Panc1 (cell line): ENCODE measurements at places on chromosomes 11 and 22.
A peak's percentile ranks its signal among the peaks of the same experiment; 100 is the strongest.

DNA sequence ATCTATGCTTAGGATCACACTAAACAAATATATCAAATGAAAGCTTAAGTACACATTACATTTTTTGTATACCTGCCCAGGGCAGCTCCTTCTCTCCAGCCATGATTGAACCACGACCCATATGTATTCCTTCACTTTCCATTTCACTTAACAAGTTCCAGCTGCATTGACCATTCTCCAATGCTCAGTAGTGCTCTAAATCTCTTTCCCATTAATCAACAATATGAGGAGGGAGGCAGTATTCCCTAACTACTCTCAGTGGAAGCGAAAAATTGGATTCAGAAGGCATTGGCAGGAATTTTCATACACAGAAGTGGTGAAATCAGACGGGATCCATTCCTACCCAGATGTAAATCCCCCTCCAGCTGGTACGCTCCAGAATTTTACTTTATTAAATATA, 372.0 kb upstream of the LUZP2 start:
- no peak for DNase-seq

- no peak for DNase-seq
Measured at GRCh38 chr11:68312117-68312779, at the start of gene LRP5. Gene LRP5, plus strand, starts transcription at chr11:68312591. Its CDS starts 124 bp downstream, at chr11:68312715.

DNA sequence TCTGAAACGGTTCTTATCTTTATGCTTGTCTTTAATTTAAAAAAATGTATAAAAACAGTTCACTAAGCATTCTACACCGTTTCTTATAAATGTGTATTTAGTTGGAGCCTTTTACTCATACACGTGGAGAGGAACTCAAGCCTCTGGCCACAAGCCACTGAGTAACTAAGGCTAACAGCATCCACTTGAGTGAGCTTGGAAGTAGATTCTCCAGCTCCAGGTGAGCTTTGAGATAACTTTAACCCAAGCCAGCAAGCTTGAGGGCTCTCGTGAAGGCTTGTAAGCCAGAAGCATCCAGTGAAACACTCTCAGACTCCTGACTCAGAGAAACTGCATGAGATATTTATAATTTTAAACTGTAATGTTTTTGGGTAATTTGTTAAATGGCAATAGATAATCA, 82.6 kb downstream of the ARHGAP20 start:
- no peak for DNase-seq

DNA sequence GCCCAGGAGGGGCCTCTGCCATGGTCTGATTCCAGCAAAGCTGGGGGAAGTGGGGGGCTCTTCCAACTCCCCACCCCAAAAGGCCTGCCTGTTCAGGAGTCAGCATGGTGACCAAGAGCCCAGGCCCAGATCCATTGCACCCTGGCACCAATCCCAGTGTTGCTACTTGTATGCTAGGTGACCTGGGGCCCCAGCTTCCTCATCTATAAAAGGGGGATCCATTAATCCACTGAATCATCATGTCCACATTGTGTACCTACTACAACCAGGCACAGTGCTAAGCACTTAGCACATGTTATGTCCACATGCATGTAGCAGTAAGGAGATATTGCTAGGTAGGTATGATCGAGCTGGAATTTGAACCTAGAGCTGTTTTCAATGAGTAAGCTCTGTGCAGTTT, 2.0 kb downstream of the SYT12 start:
- DNase-seq = no peak

GRCh38 chr11:106222626-106223025, 145.2 kb downstream of the AASDHPPT start:
- no peak for DNase-seq

DNA sequence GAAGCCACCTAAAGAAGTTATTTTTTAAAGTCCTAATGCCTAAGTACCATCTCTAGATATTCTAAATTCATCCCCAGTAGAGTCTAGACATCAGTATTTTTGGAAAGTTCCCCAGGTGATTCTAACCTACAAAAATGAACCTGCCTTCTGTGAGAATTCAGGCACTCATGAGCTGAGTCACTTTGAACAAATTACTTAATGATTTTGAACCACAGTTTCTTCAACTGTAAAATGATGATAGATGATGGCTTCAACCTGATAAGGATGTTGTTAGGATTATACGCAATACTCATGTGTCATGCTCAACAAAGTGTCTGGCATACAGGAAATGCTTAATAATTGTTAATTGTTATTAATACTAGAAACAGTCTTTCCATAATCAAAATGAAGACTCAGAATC, 82.8 kb upstream of the OR5AK2 start:
- no peak for DNase-seq

DNA sequence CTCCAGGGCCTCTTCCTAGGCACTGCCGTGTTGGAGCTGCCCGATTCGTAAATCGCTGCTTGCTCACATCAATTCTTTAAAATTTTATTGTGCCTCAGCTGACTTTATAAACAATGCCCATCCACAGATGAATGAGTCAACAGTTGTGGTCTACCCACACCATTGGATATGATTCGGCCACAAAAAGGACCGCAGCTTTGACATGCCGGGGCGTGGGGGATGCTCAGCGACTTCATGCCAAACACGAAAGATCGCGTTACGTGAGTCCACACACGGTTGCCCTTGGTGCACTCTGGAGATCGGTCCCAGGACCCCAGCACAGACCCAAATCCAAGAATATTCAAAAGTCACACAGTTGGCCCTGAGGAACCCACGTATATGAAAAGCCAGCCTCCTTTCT, 195.7 kb downstream of the CTTN start:
- no peak for DNase-seq

DNA sequence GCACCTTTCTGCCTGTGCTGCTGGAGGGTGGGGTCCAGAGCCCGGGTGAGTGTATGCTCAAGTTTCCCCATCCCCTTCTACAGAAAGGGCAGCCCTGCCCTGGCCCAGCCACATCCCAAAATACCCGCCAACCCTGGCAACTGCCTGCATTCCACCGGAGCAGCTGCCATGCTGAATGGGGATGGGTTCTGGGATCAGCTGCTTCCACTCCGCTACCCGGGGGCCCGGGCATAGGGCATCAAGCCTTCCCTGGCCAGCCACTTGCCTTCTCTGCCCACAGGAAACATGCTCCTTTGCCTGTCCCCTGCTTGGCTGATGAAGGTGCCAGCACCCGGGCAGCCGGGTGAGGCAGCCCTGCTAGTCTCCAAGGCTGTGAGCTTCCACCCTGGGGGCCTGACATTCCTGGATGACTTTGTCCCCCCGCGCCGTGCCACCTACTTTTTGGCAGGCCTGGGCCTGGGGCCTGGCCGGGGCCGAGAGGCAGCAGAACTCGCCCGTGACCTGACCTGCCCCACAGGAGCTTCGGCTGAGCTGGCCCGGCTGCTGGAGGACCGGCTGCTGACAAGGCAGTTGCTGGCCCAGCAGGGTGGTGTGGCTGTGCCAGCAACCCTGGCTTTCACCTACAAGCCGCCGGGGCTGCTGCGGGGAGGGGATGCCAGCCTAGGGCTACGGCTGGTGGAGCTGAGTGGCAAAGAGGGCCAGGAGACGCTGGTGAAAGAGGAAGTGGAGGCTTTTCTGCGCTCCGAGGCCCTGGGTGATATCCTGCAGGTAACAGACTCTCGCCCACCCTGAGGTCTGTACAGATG, 3.2 kb downstream of the CARNS1 start:
- DNase-seq = no peak

GRCh38 chr22:21567456-21568346, at the start of gene UBE2L3:
Gene UBE2L3, plus strand, starts transcription at chr22:21567714. Its CDS starts 31 bp downstream, at chr22:21567745.
- no peak for DNase-seq

DNA sequence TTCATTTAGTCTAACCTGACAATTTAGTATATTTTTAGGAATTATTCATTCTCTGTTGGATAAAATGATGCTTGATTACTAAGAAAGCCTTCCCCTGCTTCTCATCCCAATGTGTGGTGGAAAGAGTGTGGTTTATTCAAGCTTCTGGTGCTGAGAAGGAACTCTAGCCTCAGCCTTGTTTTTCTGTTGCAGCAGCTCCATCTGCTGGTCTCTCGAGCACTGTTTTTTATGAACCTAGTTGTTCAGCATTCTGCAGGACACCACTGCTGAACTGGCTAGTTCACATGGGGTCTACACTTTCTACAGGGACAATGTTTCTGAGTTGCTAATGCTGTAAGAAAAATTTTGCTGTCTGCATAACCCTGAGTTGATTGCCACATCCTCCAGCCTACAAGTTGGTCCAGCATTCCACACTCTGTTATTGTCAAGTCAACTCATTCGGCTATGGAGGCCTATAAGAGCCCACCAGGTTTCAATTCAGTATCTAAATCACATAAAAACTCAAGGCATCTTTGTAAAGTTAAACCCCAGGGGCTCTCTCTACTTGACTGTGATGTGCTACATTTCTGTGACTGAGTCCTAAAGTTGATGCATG, 14.3 kb downstream of the OR2AG2 start:
- no peak for DNase-seq

GRCh38 chr11:92892802-92893684, 76.4 kb upstream of the MTNR1B start:
- DNase-seq = no peak

GRCh38 chr11:67646535-67647336, 3.8 kb downstream of the ACY3 start:
- no peak for DNase-seq

DNA sequence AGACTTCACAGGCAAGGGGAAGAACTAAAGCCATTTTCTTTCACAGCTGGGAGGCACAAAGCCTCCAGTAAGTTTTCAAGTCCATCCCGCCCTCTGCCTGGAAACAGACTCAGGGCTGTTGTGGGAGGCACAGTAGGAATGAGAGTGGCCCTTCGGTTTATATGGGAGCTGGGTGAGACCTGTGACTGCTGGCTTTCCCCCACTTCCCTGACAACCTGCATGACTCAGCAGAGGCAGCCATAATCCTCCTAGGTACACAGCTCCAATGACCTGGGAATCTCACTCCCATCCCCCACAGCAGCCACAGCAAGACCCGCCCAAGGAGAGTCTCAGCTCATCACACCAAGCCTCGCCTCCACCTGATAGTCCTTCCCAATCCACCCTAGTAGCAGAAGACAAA, 12.1 kb upstream of the TMEM45B start:
- DNase-seq = no peak

DNA sequence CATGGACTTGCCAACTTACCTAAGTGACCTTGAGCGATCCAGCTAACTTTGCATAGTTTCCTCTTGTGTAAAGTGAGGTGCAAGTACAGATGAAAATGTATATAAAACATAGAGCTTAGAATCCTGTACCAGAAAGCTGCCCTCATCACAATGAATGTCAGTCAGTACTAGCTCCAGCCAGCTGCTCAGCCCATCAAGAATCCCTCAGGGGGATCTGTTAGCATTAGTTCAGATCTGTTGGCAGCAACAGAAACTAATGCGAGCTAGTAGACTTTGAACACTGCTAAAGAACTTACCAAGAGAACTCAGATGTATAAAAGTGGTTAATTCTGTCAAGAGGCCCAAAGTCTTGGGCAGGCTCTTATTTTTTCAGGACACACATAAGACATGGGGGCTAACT, 6.3 kb upstream of the C11orf91 start:
- DNase-seq = no peak

GRCh38 chr22:28750471-28750881, 8.6 kb downstream of the HSCB start:
- DNase-seq = peak; percentile 48

- DNase-seq = no peak
Measured at GRCh38 chr11:13259374-13259773, 18.2 kb upstream of the BMAL1 start.

DNA sequence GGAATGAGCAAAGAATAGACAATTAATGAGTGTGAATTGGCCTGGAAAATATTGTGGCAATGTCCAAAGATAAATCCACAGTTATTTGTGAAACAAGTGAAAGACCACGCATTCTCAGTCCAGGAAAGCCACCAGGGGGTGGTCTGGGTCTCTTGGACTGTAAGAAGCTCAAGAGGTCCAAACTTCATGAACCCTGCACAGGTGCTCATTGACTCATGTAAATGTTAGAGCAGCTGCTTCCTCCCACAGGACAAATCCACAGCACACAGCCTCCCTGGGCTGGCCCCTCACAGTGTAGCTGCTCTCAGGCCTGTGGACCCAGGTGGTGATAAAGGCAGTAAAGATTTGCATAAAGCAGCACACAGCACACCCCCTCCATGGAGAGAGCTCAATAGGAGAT, 114.0 kb downstream of the ZNF280B start:
- no peak for DNase-seq

DNA sequence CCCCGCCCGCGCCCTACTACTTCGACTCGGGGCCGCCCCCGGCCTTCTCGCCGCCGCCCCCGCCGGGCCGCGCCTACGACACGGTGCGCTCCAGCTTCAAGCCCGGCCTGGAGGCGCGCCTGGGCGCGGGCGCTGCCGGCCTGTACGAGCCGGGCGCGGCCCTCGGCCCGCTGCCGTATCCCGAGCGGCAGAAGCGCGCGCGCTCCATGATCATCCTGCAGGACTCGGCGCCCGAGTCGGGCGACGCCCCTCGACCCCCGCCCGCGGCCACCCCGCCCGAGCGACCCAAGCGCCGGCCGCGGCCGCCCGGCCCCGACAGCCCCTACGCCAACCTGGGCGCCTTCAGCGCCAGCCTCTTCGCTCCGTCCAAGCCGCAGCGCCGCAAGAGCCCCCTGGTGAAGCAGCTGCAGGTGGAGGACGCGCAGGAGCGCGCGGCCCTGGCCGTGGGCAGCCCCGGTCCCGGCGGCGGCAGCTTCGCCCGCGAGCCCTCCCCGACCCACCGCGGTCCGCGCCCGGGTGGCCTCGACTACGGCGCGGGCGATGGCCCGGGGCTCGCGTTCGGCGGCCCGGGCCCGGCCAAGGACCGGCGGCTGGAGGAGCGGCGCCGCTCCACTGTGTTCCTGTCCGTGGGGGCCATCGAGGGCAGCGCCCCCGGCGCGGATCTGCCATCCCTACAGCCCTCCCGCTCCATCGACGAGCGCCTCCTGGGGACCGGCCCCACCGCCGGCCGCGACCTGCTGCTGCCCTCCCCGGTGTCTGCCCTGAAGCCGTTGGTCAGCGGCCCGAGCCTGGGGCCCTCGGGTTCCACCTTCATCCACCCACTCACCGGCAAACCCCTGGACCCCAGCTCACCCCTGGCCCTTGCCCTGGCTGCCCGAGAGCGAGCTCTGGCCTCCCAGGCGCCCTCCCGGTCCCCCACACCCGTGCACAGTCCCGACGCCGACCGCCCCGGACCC, 17.4 kb upstream of the ACR start:
- DNase-seq = no peak

GRCh38 chr22:40196628-40197360, 19.1 kb downstream of the TNRC6B start:
- DNase-seq = no peak

GRCh38 chr11:45748801-45749200, 56.1 kb upstream of the SLC35C1 start:
- DNase-seq = no peak

DNA sequence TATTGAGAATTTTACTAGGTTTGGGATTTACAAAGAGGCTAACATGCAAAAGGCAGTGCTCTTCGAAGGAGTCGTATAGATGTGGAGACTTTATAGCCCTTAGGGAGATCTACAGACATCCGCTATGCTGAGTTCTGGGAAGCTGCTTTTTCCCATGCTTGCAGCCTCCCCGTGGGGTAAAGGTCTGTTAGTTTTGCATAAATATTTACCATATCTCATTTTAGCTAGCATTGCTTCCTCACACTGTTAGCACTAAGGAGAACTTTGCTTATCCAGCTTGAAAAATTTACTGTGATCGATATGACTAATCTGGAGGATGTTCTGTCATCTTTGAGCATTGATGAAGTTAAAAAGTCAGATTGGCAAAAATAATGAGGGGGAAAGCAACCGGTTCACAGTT, 18.6 kb downstream of the ARHGEF12 start:
- DNase-seq = no peak

GRCh38 chr11:77568916-77569675, 20.7 kb upstream of the AQP11 start:
- DNase-seq = no peak
